ENCODE measurements at places on chromosomes 1 and 21.
A peak's percentile ranks its signal among the peaks of the same experiment; 100 is the strongest.

DNA sequence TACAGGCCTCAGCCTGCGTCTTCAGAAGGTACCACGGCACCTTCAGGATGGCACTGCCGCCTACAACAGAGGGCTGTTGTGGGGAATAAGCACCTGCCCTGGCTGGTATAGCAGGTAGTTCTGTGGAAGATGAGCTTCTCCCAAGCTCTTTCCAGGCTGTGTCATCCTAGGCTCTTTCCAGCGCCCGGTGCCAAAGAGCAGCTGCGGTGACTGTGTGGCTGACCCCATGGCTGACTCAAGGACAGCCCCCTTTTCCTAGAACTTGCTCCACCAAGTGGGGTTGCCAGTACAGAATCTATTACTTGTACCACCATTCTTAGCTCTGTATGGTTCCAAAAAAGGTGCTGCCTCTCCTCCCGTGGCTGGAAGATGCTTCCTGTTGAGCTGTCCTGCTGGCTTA lies 21.9 kb upstream of the EVA1B start:
- no peak for DNase-seq

DNA sequence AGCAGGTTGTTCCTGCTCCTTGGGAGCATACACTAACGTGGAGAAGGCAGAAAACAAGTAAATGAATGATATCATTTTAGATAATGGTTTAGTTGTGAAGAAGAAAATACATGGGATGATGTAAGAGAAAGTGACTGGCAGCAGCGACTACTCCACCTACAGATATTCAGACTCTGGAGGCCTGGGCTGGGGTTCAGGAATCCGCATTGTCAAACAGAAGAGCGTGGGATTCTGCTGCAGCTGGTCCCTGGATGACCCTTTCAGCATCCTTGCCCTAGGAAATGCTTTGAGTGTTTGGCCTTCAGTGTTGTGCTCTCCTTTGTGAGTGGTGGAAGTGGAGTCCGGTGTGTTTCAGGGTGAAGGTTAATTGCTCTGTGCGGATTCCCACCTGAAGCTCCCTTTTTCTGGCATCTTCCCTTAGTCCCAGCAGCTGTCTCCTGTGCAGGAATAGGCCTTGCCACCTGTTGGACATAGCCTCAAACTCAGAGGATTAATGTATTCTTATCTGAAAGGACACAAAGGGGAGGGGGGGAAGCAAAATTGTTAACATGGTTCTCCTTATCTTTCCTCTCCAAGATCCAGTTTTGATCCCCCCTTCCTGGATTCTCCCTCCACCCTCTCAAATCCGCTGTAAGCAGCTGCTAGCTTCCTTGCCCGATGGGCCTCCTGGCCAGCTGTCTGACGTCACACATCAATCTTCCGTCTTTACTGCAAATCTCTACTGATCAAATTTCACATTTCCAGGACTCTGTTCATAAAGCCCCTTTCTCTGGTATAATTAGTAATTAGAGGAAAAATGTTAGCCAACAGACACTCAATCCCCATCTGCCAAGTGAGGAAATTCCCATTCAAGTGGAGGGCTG lies 68.3 kb upstream of the SPAG17 start:
- DNase-seq, result no peak

DNA sequence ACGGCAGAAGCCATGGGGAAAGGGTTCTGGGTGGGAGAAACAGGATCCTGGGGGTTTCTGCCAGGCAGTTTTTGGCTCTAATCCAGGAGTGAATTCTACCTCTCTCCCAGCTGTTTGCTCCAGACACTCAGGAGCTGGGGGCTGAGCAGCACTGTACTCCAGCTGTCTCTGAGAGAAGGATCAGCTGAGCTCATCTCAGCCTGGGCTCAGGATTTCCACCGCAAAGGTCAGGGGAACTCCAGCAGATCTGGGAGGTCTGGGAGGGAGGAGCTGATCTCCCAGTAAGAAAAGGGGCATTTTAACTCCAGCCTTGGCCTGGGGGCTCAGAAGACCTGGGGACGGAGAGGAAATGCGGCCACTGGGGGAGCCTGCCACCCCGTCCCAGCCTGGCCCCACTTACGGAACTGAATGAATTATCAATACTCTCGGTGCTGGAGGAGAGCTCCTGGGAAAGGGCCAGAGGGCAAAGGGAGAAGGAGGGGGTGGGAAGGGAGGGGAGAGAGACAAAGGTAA lies 17.3 kb downstream of the PI4KB start:
- no peak for DNase-seq

GRCh38 chr1:14808768-14809167 lies 210.3 kb downstream of the KAZN start:
- no peak for DNase-seq

DNA sequence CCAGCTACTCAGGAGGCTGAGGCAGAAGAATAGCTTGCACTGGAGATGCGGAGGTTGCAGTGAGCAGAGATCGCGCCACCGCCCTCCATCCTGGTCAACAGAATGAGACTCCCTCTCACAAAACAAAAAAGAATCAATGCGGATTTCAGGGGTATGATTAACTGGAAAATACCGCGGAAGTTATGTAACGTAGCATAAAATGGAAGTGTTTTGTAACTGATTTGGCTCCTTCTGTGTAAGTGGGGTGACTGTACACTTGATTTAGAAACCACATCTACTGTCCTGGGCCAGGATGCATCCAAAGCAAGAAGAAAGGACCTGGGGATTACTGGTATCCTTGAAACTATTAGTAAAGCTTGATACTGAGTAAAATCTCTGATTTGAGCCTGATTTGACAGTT lies 3.1 kb upstream of the VAMP4 start:
- no peak for DNase-seq

- no peak for DNase-seq
These were observed 10.1 kb downstream of the KDM1A start for GRCh38 chr1:23029337-23029736.

GRCh38 chr1:2604844-2605508 lies 18.4 kb downstream of the PRXL2B start:
- DNase-seq, result no peak

GRCh38 chr21:36350282-36350910 lies 30.4 kb downstream of the MORC3 start:
- no peak for DNase-seq

DNA sequence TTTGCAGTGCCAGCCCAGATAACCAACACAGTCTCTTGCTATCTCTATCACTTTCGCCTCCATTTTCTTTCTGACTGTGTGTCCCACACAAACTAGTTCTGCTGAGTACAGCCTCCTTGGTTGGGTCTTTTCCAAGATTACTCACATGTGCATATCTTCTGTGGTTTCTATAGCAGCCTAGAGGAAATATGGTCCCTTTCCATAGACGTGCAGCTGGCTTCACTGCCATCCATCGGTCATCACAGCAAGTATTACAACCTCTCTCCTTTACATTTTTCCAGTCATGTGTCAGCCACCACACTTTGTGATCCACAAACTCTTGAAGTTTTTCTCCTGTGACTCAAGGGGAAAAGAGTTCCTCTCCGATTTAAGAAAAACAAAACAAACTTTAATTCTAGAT lies 893.4 kb upstream of the ADGRL4 start:
- no peak for DNase-seq

DNA sequence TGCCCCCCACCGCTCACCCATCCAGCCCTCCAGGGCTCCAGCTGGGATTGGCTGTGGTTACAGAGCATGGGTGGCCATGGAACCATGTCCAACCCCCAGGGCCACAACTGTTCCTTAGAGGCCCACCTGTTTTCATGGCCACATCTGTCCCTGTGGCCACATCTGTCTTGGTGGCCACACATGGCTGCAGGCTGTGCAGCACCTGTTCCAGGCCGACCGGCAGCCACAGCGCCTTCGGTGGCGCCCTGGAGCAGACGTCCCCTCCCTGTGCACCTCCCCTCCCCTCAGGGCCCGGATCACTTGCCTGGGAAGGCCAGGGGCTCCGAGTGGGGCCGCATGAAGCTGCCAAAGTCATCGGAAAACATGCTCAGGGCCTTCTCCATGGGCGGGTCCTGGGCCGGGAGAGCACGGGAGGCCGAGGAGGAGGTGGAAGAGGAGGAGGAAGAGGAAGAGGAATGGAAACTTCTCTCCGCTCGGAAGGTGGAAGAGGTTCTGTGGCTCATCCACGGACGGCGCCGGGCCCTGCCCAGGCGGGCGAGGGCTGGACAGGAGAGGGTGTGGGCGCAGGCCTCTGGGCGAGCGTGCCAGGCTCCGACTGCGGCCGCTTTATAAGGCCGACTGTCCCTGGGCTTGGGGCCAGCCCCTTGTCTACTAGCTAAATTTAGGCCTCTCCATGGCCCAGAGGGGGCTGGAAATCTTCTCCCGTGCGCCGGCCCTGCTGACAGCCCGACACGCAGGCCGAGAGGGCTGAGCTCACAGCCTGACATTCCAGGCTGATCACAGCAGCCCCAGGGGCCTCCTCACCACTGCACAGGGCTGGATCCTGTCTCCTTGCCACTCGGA lies at the start of gene HSPB7:
TSS of gene HSPB7 (minus strand) at position 583 of the 843 bp plus-strand sequence. CDS start at position 503, 80 bp downstream.
- DNase-seq, result no peak

DNA sequence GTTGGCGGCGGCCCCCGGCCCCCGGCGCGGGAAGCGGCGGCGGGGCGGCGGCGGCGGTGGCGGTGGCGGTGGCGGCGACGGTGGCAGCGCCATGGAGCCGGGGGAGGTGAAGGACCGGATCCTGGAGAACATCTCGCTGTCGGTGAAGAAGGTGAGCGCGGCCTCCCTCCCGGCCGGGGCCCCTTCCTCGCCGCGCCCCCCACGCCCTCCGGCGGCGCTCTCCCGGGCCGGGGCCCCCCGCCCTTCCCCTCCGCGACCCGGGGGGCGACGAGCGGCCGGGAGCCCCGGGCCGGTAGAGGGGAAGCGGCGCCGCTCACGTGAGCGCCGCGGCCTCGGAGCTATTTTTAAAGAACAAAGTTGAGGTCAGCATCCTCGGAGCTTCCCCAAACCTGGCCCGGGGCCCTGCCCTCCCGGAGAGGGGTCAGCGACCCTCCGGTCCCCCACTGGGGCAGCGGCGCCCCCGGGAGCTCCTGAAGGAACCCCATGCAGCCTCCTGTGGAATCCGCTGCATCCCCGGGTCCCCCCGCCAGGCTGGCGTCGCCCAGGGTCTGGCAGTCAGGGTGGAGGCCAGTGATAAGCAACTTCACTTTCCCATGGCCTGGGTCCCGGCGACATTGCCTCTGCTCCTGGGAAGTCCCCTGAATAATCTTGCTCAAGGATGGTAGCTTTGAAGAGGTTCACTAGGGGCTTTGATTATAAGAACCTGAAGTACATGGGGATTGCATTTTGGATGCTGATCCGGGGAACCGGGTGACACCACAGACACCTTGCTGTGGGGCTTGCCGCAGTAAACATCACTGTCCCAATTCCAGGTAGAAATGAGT lies 560 bp downstream of the PLEKHM2 start:
- DNase-seq, result no peak

DNA sequence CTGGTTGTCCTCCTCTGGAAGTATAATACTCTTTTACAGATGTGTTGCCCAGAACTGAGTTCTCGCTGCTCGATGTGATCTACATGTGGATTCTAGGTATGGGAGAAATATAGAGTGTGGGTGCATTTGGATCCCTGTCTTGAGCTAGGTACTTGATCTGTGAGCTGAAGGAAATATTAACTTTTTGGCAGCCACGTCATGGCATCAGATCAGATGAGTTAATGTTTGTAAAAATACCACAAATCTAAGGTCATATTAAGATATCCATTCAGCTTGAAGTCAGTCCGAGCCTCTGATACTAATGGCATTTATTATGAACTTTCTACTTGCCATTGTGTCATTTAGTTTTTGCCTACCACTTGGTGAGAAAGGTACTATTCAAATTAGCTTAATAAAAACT lies 24.6 kb downstream of the MAPKAPK2 start:
- DNase-seq, result no peak

DNA sequence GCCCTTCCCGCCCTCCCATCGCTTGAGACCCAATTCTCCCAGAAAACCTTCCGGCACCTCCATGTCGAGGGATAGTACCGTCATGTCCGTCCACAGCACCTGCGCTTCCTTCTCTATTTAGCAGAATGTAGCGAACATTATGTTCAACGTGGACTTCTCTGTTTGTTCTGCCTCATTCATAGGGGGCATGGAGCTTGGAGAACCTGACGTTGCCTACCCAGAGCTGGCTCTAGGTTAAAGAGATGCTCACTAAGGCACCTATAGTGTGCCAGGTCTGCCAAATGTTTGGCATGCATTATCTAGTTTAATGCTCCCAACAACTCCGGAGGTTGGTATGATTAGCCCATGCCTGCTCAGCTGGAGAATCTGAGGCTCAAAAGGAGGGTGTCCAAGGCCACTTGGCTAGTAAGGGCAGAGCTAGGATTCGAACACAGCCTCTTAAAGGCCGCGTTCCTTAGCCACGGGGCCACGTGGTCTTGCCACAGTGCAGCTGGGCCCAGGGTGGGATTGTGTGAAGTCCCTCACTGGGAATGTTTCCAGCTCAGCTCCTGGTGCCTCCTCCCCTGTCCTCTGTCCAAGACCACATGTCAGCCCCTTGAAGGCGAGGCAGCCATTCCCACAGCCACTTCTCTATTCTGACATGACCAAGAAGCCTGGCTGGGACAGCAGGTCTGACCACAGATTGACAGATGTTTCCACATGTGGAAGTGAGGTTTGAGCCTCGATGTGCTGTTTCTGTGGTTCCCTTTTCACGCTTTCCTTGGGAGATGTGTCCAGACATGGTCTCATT lies 57.8 kb downstream of the RUNX3 start:
- peak; percentile 77 for DNase-seq

GRCh38 chr1:111441573-111442192 lies 7.4 kb downstream of the WDR77 start:
- no peak for DNase-seq

GRCh38 chr1:8133657-8134430 lies 107.7 kb upstream of the ERRFI1 start:
- no peak for DNase-seq

GRCh38 chr1:26972390-26972789 lies 12.1 kb upstream of the KDF1 start:
- no peak for DNase-seq
